ENCODE measurements at places on chromosomes 5 and 9. TPM values are rescaled to one million over a fixed set of nuclear protein-coding genes. Genes with fewer than 3 reads are reported as not detected.

Gene GTF2H2C
- 44.1 TPM for total RNA-seq

Gene CAMK2A
- 1.3 TPM for total RNA-seq

- DNase-seq: no peak
- H3K4me1 ChIP-seq: no peaks in the 10 kb centered on the region
- H3K27ac ChIP-seq: no peak overlapping the region
- H3K27me3 ChIP-seq: no peaks in the 10 kb centered on the region
- no peak overlapping the region for H3K4me3 ChIP-seq
- no peaks in the 10 kb centered on the region for H3K36me3 ChIP-seq
Measured at GRCh38 chr9:12351293-12352044, 341.7 kb upstream of the TYRP1 start.

- peaks cover 30% of the 10 kb centered on the region for H3K4me1 ChIP-seq
- DNase-seq: no peak
- peak overlapping the region; percentile 85 for H3K27ac ChIP-seq
- H3K4me3 ChIP-seq: peak overlapping the region; percentile 94
Measured at GRCh38 chr9:32384002-32384363, 460 bp upstream of the ACO1 start.

- peak overlapping the region; percentile 62 for H3K4me3 ChIP-seq
- H3K27ac ChIP-seq: peak overlapping the region; percentile 76
- DNase-seq: no peak
- H3K36me3 ChIP-seq: no peaks in the 10 kb centered on the region
Measured at GRCh38 chr5:140965905-140966292, 377 bp upstream of the PCDHAC2 start.

Measured in lower lobe of right lung (tissue), 2 donors.